ENCODE measurements at places on chromosomes 5 and 9.

DNA sequence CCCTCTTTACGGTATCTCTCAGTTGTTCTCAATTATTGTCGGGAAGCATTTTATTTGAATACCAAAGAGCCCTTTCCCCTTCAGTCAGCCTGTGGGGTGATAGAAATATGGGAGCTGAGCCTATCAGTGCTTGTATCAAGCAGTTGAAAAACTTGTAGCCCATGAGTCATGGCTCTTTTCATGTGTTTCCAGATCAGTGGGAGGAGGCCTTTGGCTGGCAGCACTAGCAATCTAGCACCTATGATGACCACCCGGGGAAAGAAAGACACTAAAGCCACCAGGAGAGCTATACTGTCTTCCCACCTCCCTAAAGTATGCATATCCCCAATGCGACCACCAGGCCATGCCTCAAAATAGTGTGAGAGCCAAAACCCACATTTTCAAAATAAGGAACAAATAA, 696.9 kb upstream of the C9orf72 start:
- DNase-seq: peak; percentile 37

DNA sequence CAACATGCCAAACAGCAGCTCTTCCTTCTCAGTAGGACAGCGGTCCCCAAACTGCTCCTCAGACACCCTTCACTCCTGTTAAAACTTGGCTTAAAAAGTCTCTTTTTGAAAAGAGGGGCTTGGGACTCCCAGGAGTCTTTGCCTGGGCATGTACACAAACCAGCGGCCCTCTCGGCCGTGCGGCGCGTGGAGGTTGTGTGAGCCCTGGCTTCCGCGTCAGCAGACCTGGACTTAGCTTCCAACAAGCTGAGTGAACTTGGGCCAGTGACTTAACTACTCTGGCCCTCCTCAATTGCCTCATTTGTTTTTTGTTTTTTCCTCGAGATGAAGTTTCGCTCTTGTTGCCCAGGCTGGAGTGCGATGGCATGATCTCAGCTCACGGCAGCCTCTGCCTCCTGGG, 15.3 kb upstream of the NTNG2 start:
- no peak for DNase-seq

DNA sequence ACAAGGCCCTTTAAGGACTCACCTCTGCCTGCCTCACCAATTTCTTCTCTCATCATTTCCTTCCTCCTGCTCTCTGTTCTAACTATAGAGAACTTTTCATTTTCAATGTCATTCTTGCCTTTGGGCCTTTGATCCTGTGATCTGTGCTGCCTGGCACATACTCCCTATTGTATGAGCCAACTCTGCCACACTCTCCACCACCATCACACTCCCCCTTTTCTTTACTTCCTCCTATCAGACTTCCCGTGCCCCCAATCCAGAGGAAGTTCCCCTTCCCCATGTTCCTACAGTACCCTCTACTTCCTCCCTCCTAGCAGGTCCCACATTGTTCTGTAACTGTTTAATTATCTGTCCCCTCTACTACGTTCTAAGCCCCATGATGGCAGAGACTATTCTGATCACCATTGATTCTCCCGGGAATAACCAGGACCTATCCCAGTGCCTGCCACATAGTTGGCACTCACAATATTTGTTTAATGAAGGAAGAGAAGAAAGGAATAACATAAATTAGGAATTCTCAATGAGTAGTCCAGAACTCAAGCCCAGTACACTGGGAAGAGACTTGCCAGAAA, 27.5 kb downstream of the ADAM19 start:
- DNase-seq: no peak

DNA sequence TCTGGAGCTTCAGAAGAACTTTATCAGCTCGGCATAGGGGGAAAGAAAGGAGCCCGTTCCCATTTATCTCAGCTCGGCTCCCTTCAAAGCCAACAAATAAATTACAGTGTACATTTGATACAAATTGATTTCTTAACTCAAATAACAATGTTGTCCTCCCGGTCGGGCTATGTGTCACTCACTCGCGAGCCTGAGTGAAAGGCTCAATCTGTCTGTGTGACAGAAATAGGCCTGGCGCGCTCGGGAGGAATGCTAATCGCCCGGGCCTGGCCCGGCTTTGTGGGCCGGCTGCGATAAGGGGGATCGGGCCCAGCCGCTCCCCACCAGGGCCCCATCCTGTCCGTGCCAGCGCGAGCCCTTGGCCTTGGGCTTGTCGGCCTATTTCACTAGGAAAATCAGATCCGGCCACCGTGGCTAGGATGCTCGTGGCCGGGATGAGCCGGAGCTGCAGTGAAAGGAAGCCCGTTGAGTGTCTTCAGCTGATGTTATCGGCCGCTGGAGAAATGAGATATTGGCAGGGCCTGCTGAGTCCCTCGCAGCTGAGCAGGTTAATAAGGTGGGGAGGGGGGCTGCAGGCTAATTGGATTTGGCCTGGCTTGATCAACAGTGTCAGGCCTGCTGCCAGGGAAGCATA, 258.7 kb downstream of the IRX1 start:
- no peak for DNase-seq

GRCh38 chr5:67003935-67004729, 192.5 kb downstream of the CD180 start:
- peak; percentile 92 for DNase-seq

- no peak for DNase-seq
Measured at GRCh38 chr5:90680921-90681563, 122.4 kb downstream of the ADGRV1 start.

DNA sequence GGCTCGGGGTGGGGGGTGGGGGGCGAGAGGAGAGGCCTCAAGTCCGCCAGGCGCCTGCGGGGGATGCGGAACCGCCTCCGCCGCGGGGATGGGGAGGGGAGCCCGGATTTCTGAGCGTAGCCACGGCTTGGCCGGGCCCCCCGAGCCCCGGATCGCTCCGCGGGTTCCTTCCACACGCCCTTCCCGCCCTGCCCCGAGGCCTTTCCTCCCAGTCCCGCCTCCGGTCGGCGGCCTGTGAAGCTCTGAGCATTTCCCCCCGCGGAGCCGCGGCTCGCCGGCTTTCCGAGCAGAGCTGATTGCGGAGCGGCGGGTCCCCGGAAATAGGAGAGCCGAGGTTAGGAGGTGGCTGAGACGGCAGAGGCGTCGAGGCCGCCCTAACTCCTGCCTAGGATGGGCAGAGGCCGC, 6.1 kb downstream of the IRX4 start:
- DNase-seq: no peak

DNA sequence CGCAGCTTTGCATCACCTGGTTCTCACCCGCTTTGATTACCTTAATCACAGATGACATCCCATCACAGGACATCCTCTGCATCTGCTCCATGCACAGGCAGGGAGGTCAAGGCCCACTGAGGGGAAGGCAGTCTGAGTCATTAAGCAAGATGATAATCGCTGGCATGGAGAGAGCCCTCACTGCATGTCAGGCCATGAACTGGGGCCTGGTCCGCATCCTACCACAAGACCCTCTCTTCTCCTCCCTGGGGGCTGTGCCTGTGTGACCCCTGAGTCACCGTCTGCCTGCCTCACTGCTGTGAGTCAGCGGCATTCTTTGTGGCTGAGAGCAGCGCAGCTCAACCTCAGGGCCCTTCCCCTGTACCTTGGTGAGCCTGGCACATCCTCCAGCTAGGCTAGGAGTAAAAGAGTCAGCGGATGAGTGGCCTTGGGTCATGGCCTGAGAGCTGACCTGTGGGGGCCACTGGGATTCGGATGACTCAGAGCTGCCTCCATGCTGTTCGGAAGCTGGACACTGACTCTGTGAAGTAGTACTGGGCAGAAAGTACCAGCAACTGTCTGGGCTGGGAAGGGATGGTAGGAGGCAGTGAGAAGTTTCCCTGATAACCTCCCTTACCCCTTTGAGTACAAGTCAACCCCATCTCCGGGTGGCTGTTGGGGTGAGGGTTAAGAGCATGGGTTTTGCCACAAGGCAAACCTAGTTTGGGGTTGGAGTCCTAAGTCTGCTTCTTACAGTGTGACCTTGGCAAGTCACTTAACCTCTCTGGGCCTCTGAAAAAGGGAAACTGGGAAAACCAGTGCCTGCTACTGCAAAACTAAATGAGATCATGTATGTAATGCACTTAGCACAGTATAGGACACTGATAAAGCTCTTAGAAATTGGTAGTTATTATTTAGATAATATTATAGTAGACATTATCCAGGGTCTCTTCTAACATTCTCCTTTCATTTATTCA, 14.6 kb upstream of the ARSI start:
- peak; percentile 95 for DNase-seq

GRCh38 chr5:24290536-24290935, 354.2 kb downstream of the CDH10 start:
- no peak for DNase-seq

- DNase-seq: peak; percentile 20
Measured at GRCh38 chr9:130815242-130815808, 19.7 kb upstream of the ABL1 start.

GRCh38 chr5:131716650-131717049, 80.2 kb downstream of the FNIP1 start:
- DNase-seq: no peak

DNA sequence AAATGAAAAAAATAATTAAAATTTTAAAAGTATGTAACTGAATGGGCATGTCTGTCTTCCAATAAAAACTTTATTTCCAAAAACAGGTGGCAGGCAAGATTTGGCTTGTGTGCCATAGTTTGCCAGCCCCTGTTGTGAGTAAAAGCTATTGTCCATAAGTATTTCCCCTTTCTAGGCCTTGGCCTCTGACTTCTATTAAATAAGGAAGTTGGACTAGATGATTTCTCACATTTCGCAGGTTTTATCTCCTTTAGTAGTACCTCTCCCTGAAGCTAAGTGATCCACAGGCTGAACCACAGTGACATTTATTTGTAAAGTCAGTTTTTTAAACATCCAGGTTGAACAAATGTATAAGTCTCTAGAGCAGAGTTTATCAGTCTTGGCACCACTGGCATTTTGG, 41.3 kb downstream of the RECK start:
- no peak for DNase-seq

GRCh38 chr5:18972177-18972576, 1015.8 kb downstream of the CDH18 start:
- DNase-seq: no peak

- DNase-seq: no peak
Measured at GRCh38 chr9:107227774-107228173, 55.3 kb upstream of the RAD23B start.
